DMS153 (cell line): ENCODE measurements at places on chromosomes 2 and 18.

GRCh38 chr2:137706786-137707613, 257.3 kb upstream of the HNMT start:
- DNase-seq = no peak

DNA sequence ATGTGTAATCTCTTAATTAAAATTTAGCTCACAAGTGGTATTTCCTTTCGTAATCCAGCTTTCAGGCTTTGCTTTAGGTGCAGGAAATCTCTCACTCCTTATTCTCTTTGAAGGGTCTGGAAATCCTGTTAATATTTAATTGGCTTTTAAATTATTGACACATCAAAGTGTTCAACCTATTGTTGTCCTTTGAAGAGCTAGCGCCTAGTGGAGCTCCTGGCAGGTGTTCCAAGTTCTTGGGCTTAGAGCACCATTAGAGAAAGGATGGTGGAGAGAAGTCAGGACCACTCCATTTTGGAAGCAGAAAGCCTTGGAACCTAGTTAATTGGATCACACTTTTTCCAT, 92.4 kb downstream of the CABLES1 start:
- DNase-seq = peak; percentile 62

DNA sequence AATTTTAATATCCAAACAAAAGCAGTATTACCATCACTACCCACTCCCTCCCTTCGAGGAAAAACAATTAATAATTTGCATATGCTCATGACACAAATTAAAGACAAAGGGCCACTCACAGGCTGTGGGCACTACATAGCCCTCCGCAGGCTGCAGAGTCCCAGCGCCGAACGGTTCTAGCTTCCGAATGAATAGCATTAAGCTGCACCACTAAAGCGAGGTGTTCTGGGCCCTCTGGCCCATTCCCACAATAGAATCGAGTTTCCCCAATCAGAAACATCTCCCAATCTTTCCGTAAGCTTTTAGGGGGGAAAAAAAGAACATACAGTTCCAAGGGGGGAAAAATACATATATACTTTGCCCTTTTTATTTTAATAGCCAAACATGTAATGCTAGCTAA, 14.5 kb upstream of the SIX3 start:
- DNase-seq = no peak

- no peak for DNase-seq
These were observed 267.2 kb downstream of the FBXO15 start for GRCh38 chr18:73880387-73880786.

- no peak for DNase-seq
These were observed 97.2 kb downstream of the DCC start for GRCh38 chr18:52437161-52437560.
